ENCODE measurements at places on chromosomes 5 and 9.

- no peak for DNase-seq
These were observed 294.7 kb downstream of the ZSWIM6 start for GRCh38 chr5:61626639-61627282.

- no peak for DNase-seq
These were observed 53.5 kb downstream of the FBXO38 start for GRCh38 chr5:148437249-148437648.

DNA sequence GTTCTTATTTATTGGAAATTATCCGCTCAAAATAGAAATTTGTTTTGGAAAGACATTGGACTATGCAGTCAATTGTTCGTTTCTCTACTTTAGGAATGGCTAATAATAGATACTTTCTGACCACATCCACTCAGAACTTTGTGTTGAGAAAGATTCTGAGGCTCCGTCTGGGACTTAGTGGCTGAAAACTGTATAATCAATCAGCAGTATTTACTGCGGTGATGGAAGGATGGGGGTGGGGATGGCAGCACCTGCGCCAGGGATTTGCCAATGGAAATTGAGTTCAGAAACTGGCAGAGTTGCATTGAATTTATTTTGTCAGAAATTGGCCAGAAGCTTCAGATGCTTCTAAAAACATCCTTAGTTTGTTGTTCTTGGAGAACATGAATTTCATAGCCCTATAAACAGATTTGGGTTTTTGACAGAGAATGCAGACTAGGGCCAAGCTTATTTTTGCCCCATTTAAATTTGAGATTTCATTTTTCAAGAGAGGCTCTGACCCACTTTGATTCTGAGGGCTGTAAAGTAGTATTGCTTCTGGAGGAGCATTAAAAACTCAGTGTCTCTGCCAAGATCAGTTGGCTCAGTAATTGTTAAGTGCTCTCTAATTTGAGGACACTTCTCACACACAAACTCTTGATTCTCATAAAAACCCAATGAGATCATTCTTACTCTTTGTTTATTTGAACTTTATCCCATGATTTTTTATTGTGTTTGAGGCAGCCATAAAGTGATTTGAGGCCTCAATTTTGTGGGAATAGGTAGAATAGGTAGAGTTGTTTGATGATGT is 215.1 kb downstream of the CD180 start:
- no peak for DNase-seq

DNA sequence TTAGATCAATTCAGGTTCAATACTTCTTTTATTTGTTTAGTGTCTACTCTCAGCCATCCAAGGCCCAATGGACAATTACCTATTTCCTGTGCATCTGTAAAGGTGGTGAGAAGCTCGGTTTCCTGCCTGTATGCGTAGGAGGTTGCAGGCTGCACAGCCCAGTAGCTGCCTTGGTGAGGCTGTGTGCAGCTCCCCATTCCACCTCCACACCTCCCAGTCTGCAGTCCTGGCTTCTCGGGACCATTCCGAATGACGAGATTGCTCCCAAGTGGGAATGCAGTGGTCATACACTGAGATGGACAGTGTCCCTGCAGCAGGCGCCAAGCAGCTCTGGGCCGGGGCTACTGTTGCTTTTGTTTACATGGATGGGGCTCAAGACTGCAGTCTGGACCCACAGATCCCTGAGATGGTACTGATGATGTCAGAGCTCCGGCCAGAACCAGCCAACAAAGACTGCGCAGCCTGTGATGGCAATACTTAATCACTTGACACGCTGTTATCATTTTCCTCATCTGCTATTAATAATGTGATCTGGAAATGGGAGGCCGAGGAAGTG is 206.1 kb upstream of the IRX1 start:
- DNase-seq: no peak

DNA sequence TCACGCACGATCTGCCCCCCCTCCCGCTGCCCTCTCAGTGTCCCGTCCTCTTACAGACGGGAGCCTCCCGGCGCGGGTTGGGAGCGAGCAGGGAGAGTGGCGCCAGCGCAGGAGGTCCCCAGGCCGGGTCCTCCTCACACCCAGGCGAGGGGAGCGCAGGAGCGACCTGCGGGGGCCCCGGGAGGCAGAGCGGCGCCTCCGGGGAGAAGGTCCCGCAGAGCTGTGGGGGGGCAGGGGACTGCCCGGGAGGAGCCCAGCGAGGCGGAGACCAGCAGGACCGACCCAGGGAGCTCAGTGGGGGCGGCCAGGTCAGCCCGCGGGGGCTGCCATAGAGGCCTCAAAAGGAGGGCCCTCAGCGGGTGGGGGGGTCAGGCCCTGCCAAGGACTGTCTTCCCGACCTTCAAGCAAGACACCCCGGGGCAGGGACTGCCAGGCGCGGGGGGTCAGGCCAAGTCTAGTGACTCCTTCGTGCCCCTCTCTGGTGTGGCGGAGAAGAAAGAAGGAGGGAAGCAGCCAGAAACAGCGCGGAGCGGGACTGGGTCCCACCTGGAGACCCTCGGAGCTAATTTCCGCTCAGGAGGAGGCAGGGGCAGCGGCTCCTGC is 123.3 kb upstream of the ERCC6L2 start:
- no peak for DNase-seq

GRCh38 chr9:136847088-136847825 is 2.0 kb upstream of the PHPT1 start:
- DNase-seq: no peak

GRCh38 chr9:133848471-133849109 is 110.4 kb upstream of the SARDH start:
- DNase-seq: no peak

GRCh38 chr5:163448491-163448890 is 11.1 kb downstream of the CCNG1 start:
- DNase-seq: no peak

DNA sequence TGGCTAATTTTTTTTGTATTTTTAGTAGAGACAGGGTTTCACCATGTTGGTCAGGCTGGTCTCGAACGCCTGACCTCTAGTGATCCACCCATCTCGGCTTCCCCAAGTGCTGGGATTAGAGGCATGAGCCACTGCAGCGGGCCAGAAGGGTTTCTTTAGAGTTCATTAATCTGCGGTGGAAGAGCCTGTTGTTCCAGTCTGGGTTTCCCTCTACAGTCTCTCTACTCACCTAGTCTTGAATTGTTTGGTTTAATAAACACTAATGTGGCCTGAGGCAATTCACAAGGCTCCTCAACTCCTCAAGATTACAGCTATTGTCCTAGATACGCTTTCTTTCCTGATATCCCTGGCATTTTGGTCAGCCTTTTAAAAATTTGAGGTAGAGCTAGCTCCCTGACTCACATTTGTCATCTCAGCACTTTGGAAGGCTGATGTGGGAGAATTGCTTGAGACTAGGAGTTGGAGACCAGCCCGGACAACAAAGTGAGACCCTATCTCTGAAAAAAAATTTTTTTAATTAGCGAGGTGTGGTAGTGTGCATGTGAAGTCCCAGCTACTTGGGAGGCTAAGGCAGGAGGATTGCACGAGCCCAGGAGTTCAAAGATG is 4.6 kb upstream of the SAR1B start:
- no peak for DNase-seq

DNA sequence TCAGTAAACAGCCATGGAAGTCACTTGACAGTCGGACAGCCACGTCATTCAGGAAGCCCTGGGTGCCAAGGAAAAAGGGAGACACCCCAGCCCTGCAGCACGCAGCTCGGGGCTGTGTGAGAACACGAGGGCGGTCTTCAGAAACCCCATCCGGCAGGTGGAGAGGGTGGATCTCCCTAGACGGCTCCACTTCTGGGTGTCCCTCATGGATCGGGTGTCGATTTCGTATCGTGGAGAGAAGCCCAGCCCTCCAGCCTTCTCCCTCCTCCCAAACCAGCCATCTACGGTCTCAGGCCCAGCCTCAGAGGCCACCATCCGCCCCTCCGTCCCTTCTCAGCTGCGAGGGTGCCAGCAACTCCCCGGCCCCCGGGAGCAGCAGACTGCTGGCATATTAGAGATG is 65.5 kb upstream of the BARHL1 start:
- DNase-seq: no peak

DNA sequence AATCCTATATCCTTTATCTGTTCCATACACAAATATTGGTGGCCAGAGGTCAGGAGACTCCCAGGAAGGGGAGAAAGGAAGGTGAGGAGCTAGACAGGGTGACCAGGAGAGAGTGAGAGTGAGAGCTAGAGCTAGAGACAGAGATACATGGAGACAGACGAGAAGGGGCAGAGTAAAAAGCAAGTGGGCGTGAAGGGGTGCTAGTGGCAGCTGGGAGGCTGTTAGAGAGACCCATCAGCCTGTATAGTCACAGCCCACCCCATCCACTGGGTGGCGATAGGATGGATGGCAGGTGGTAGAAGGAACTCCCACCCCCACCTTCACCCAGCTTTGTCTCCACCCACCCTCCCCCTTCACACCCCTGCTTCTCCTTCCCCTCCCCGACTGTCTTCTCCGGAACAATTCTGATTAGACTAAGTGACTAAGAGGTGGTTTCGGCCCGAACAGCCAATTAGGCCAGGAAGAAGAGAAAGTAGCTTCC is 32.8 kb downstream of the PCDH1 start:
- no peak for DNase-seq

DNA sequence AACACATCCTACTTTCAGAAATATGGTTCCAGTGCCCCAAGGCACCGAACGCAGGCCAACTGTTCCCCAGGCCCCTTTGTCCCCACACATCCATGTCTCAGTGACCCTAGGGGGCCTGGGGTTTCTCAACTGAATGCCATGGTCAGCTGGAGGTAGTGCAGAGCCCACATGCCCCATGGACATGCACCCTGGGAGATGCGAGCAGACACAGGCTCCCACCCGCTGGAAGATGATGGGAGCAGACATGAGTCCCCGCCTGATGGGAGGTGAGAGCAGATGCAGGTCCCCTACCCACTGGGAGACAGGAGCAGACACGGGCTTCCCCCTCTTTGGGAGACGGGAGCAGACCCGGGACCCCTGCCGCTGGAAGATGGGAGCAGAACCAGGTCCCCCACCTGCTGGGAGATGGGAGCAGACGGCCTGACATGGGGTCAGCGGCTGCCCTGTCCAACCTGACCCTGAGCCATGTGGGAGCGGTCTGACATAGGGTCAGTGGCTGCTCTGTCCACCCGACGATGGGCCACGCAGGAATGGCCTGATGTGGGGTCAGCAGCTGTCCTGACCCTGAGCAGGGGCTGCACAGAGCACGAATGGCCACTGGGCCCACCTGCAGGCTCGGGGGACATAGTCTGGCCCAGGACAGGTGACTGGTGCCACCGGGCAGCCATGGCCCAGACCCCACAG is 18.4 kb downstream of the ZDHHC11B start:
- DNase-seq: no peak

DNA sequence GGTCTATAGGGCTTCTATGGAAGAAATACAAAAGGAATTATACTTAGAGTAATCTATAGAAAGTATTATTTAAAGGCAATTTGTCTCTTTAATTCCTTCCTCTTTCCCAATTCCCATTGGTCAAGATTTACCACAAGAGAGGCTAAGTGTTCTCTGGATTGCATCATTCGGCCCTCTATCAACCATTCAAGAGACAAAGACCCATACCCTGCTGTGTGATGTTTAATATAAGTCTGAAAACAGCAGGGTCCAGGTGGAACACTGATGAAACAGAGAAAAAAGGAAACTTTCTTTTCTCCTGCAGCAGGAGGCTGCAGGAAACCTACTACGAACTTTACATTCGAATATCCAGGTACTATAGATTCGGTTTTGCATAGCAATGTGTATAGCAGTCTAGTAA is 323.4 kb downstream of the CHSY3 start:
- DNase-seq: no peak

DNA sequence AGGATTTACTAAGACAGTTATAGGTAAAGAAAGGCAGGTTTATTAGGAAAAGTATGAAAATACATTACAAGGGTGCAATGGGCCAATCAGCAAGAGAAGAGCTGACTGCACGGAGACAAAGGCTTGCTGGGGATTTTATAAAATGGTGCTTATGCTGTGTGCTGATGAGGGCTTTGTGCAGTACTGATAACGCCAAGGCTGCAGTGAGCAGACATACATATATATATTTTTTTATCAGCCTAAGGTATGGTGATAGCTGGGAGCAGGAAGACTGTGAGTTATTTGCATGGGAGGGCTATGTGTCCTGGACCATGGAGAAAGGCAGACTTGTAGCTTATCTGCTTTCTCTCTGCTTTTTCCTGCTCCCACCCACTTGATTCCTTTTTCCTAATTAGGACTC is 208.1 kb upstream of the ACTBL2 start:
- DNase-seq: no peak

DNA sequence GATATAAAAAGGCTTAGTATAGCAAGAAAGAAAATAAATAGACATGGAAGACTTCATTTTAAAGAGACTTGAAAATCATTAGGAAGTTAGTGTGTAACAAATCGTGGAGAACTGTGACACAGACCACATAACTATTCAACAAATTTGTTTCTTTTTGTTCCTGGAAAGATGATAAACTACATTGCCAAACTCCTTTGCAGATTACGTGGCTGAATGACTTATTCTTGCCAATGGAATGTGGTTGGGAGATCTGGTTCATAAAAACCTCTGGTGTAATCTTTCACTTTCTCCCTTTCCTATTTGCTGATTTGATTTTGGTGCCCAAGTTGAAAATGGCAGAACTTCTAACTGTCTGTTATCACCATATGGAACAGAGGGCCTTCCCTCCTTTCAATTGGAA is 328.9 kb upstream of the MEF2C start:
- no peak for DNase-seq

DNA sequence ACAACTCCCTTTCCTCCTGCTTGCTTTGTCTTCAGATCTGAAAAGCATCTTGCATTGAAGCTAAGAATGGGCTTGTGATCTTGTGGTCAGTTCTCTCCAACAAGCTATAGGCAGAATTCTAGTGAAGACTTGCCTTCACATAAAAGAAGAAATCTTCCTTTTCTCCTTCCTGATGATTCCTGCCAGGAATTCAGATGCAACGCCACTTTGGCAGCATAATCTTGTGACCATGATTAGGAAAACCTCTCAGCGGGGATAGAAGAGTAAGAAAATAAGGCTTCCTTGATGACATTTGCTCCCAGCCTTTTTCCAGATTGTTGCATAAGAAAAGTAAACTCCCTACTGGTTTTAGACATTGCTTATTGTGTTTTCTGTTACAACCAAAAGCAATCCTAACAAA is 73.4 kb downstream of the TMEM167A start:
- DNase-seq: no peak

DNA sequence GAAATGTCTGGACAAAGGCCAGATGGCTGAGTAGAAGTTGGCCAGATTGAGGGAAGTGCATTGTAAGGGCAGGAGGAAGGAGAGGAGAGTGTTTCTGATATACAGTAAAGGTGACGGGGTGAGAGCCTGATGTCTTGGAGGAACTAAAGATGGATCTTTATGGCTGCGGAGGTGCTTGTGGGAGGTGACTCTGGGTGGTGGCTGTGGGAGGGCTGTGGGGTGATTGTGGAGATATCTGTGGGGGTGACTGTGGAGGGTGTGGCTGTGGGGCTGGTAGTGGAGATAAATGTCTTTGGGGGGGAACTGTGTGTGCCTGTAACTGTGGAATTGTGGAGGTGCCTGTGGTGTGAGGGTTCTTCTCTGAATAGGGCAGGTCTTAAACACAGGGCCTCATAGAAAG is 121.4 kb downstream of the CMYA5 start:
- no peak for DNase-seq

GRCh38 chr9:115964710-115965347 is 188.8 kb upstream of the PAPPA start:
- DNase-seq: no peak

- no peak for DNase-seq
These were observed 98.6 kb downstream of the AOPEP start for GRCh38 chr9:94824913-94825610.

- no peak for DNase-seq
These were observed at the start of gene GPR21 for GRCh38 chr9:123033352-123033751. Gene GPR21 (plus strand): TSS chr9:123033667. CDS start chr9:123034567, 900 bp downstream.

All from stimulated activated CD8-positive, alpha-beta memory T cell treated with anti-CD3 and anti-CD28 coated beads, Interleukin-4, amount 100 ng/mL, for 1 hour (primary cell).